ENCODE measurements at places on chromosomes 2 and 18.

DNA sequence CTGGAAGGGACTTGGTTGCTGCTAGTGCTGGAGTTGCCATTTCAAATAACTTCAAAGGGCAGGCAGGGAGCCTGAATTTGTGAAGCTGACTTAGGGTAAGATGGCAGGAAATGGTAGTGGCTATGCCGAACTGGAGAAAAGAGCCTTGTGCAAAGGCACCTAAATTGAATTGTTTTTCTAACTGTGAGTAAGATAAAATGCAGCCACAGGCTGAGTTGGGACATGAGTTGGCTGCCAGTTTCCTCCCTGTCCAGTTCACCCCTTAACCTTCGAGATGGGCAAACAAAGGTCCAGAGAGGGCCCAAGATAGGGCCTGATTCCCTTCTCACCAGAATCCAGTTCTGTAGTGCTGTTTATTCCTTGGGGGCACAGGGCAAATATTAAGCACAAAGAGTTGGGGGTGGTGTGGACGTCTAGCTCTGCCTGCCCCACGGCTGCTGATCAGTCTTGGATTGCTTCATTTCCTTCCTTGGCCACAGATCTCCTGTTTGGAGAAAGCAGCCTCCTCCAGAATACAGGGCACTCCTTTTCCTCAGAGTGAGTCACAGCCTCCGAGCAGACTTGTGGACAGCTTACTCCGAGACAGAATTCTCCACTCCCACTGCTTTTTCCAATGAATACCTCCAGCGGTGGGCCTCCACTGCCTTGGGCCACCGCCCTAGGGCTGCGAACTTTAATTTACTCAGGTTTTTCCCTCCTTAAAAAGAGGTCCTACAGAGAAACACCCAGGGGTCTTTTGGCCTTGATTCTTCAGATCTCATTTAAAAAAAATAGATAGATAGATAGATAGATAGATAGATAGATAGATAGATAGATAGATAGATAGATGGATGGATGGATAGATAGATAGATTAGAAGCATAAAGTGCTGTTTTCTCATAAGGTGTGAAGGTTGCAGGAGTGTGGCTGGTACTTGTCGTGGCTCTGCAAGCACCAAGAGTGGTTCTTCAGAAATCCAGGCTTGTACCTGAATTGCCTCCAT, 18.4 kb upstream of the SLC20A1 start:
- no peak for DNase-seq

- no peak for DNase-seq
Measured at GRCh38 chr18:55559739-55560138, 28.3 kb downstream of the TCF4 start.

GRCh38 chr2:149226790-149227189, 103.6 kb upstream of the LYPD6 start:
- DNase-seq = no peak

DNA sequence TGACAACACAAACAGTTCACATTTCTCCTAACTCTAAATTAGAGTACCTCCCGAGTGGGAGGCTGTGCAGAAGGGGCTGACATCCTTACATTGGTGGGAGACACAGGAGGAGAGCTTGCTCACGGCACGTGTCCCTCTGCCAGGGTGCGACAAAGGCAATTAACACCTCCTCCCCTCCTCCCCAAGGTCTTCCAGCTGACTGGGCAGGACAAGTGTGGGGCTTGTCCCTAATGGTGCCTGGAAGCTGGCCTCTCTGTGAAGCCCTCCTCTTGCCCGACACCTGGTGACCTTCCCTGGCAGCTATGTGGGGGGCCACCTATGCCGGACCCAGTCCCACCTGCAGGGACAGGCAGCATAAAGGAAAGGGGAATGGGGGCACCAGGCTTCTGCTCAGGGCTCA, 57.0 kb downstream of the FAM168B start:
- DNase-seq = no peak

DNA sequence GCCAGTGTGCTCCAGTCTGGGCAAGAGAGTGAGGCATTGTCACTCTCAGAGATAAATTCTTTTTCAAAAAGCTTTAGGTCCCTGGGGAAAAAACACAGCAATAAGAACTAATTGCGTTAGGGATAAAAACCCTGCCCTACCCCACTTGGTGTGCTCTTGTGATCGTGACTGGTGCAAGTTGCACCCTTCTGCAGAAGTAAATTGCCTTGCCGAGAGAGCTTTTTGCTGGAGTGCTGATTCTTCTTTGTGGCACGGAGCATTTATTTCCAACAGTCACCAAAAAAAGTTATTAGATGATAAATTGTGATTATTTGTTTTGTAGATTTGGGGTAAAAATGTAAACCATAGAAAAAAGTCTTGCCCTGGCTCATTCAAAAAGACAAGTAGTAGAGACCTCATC, 12.3 kb upstream of the GPR55 start:
- DNase-seq = no peak

DNA sequence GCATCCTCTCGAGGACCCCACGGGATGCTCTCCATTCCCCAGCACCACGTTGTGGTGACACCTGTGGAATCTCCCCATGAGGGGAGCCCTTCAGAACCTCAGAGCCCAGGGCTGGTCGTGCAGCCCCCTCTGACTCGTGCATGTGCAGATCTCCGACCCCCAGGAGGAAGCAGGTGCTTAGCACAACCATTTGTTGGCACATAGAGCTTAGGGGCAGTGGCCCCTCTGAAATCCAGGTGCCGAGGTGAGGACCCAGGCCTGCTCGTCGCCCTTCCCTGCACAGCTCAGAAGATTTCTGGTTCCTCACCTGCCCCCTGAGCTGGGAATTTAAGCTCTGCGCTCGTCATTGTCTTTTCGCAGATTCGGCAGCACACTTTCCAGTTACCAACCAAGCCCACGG, 1.3 kb upstream of the OTOS start:
- DNase-seq = no peak

DNA sequence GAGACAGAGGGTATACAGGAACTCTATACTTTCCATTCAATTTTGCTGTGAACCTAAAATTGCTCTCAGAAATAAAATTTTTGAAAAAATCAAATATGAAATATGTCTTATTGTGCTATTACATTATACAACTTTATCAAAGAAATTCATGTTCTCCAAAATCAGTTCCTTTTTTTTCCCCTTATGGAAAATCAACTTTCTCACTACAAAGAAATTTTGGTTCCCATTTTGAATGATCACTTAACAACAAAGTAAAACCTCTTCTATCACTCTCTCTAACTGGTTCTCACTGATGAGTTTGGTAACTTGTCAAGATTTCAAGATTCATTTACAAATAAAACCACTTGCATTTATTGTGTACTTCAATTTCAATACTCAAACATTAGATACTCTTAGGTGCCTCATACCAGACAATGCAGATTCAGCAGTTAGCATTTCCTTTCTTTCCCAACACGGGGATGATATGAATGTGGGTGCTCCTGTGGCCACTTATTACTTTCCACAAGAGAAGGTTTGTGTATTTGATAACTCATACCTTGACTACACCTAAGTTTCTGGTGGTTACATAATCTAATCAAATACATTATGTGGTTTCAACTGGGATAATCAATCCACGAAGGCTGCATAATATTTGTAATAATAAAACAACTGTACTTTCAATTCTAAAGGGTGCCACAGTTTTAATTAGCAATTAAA, 6.4 kb downstream of the PSME4 start:
- no peak for DNase-seq

DNA sequence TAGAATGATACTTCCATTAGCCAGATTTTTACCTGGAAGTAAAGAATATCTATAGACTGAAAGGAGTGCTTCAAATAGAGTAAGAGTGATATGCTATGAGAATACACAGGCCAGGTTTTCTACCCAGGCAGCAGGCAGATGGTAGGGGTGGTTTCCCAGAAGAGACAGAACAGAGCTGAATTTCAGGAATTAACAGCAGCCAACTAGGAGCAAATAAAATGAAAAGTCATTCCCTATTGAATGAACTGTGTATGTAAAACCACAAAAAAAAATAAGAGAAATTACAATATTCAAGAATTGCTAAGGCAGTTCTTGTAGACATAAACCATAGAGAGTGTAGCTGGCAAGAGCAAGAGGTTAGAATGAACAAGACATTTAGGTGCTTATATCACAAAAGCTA, 336.8 kb downstream of the KCNJ3 start:
- no peak for DNase-seq

DNA sequence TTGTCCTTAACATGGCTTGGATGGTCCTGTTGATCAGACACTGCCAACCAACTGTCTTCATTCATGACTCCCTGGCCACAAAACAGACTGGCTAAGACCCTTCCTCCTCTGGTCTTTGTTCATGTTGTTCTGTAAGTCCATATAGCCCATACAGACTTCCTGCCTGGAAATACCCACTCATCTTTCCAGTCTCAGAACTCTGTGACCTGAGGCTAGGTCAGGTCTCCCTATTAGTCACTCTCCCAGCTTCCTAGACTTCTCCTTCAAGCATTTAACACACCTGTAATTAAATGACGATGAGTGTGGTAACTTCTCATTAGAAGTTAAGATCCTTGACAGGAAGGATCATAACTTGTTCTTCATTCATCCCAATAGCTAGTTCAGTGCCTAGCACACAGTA, 56.3 kb downstream of the CCDC93 start:
- no peak for DNase-seq

Data from substantia nigra (tissue), 51 donors.